ENCODE measurements at places on chromosomes 6 and 20.

DNA sequence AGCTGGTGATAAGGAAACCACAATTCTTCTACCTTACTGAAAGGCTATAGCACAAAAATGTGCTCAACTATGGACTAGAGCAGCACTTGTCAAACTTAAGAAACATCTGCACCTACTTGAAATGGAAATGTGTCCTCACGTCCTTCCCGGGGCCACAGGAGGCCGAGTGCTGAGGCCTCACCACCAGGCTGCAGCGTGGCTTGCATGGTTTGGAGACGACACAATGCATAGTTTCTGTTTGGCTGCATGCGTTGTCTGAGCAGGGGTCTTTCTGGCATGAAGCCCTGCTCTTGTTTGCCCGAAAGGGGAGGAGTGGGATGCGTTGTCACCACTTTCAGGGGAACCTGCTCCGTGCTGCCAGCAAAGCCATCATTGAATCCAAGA lies 228.8 kb downstream of the TTLL2 start:
- DNase-seq, result no peak

DNA sequence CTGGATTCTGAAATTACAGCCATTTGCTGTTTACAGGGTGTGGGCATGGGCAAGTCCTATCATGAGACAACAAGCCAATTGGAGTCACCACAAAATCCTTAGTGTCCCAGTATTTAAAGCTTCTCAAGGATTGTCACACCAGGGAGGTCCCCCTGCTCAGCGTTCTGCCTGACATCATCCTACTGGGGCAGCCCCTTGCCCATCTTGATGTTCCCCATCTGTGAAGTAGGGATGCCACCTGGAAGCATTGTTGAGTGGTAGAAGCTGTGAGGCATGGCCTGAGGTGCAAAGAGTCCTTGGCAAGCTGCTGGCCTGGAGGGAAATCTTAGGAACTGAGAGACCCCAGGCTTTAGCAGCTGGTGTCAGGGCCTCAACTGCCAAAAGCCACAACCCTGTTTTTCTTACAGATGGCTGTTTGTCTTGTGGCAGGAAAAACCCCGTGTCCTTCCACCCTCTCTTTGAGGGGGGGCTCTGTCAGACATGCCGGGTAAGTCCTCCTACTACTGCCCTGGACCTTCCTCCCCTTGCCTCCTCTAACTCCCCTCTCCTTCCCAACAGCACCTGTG lies 23.3 kb upstream of the MAPRE1 start:
- no peak for DNase-seq

- no peak for DNase-seq
Observed at GRCh38 chr6:111361648-111362047, 121.4 kb downstream of the REV3L start.

GRCh38 chr6:110270165-110270564 lies 88.0 kb downstream of the METTL24 start:
- no peak for DNase-seq

- no peak for DNase-seq
Observed at GRCh38 chr6:3213334-3213695, 14.1 kb downstream of the TUBB2B start.

- peak; percentile 56 for DNase-seq
Observed at GRCh38 chr6:6803180-6803977, 214.9 kb downstream of the LY86 start.

GRCh38 chr6:56772737-56773184 lies 130.1 kb upstream of the DST start:
- no peak for DNase-seq

DNA sequence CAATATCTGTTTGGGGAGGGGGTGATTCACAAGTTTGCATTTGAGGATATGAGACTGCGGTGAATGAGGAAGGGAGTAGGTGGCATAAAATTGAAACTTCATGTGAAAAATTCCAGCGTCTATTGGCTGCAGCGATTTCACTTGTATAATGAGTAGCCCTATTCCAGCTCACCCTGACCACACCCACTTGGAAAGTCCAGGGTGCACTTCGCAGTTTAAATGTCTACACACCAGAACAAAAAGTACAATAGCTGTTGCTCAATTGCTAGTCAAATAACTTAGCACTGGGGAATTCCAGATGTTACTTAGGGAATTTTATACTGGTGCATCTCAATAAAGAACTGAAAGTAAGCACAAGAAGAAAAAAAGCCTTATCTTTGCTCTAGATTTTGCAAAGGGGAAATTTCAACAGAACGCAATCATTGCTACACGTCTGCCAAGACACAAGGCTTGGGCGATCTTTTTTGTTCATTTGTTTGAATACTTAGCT lies 6.3 kb downstream of the TNFAIP3 start:
- DNase-seq, result peak; percentile 72

GRCh38 chr20:50563133-50563944 lies 53.2 kb downstream of the PTPN1 start:
- no peak for DNase-seq

GRCh38 chr6:152124429-152125074 lies 317.1 kb downstream of the ESR1 start:
- DNase-seq, result no peak

DNA sequence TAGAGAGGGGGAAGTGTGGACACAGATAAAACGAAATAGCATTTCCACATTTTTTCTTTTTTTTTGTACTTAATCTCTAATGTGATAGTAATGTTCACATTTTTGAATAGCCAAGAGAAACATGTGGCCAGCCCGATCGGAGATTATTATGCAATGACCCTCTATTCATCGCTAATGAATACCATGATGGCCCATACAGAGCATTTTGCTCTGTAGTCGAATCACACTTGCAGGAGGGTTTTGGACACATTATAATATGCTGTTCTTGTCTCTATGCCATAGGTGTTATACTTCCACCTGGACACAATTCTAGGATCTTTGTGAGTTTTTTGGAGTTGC lies 60.1 kb downstream of the MTHFD1L start:
- DNase-seq, result no peak

DNA sequence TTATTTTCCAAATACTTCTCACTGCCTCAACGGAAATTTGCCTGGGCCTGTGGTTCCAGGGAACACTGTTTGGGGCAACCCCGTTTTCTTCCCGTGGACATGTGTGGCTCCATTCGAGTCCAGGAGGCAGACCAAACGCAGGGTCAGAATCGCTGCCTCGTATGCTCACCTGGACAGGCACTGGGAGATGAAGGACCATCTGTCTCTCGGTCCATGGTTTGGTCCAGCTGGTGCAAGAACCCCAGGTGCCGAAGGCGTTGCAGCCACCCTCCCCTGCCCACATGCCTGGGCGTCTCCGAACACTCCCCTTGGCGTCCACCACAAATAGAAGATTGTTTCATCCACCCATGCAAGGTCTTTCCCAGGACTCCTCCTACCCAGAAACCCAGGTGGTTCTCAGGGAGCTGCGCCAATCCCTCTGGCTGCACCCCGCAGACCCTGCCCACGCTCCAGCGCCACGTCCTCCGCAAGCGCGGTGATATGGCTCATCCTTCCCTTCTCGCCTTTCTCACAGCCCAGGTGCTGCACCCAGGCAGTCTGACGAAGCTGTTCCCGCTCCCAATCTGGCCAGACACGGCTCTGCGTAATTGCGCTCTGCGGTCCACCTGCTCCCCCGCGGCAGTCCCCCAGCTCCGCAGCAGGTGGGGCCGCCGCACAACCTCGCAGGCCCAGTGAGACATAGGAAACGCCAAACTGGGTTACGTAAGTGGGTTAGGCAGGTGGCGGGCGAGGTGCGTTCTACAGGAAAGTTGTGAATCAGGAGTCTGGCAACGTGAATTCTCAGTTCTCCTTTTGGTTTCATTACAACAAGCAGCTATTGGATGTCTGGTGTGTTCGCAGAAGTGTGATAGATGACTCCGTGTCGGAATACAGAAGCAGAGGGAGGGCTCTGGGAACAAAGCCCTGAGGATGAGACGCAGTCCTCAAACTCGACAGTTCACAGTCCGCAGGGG lies 146.2 kb upstream of the ECI2 start:
- DNase-seq, result no peak

- no peak for DNase-seq
Observed at GRCh38 chr6:43338243-43338642, 29.6 kb upstream of the CRIP3 start.

GRCh38 chr6:5229356-5229755 lies 31.4 kb downstream of the LYRM4 start:
- DNase-seq, result no peak

DNA sequence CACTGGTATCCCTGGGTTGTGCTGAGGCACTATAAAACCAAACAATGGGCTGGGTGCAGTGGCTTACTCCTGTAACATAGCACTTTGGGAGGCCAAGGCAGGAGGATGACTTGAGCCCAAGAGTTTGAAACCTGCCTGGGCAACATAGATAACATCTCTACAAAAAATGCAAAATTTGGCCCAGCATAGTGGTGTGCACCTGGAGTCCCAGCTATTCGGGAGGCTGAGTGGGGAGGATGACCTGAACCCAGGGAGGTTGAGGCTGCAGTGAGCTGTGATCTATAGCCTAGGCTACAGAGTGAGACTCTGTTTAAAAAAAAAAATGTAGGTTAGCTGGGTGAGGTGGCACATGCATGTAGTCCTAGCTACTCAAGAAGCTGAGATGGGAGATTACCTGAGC lies 7.7 kb upstream of the SLC4A11 start:
- DNase-seq, result no peak

DNA sequence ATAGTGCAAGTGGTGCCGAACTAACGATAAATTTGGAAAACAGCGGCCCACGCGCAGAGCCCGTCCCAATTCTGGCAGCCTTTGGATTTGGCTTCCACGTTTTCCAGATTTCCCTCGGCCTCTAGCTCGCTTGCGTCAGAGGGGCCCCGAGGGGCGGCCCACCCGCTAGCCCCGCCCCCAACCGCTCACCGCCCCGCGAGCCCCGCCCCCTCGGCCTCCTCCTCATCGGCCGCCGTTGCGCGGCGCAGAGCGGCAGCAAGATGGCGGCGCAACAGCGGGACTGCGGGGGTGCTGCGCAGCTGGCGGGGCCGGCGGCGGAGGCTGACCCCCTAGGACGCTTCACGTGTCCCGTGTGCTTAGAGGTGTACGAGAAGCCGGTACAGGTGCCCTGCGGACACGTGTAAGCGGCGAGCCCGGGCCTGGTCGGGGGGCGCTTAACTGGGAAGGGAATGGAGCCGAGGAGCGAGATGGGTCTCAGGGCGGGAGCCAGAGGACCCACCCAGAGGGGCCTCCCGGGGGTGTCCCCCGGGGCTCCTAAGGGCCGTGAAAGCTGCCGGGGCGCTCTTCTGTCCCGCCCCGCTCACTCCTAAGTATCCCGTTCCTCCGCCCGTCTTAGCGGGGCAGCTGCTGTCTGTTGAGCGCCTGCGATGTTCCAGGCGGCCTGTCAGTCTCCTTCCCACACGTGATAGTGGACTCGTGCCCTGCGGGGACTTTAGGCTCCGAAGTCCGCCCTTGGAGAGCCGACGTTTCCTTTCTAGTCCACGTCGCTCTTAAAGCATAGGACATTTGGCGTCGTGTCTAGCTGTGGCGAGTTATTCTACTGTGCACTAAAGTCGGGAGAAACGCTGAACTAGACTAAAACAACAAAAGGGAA lies at the start of gene RNF114:
RNF114 (plus strand) TSS at position 245 of the 874 bp plus-strand sequence; CDS start at position 261, 16 bp downstream.
- DNase-seq, result peak; percentile 92

DNA sequence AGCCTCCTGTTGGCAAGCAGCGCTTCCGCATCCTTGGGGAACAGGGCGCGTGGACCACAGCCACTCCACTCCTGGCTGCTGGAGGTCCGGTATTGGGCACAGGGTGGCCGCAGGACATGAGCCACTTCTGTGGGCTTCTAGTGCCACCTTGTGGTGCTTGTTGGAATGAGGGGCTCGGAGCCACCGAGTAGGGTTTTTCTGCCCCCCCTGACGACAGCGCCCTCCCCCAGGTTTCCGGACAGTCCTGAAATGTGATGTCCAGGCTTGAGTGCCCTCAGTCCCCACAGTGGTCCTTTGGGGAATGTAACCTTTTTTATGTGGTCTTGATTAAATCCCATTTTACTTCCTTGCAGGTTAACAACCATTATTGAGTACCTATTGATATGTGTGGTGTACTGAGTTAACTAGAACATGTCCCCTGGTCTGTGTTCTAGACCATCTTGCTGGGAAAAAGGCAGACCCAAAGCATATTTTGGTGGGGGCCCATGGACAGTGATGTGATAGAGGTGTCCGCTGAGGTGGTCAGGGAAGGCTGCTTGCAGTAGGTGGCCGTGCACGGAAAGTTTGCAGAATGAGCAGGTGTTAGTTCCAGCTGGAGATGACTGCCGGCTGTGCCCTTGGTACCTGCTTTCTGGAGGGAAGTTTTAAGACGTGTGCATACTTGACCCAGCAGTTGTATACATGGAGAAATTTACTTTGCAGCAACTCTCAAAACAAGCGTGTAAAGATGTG lies 70.0 kb downstream of the PTPN1 start:
- peak; percentile 59 for DNase-seq

DNA sequence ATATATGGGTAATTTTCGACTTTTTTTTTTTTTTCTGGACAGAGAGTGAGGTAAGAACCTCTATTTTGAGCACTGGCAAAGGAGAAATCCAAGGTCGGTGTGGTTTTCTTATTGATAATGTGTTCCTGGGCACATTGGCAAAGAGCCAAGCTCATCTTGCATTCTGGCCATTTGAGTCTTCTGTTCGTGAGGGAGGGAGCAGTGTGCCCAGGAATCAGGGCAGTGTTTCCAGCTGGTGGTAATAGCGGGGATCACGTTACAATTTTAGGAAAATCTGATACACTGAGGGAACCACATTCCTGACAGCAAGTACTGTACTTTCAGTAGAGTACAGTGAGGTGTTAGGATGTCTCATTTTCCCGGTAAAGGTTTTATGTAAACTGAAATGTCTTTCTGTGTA lies 442.3 kb upstream of the MAP3K7 start:
- no peak for DNase-seq

- DNase-seq, result peak; percentile 26
Observed at GRCh38 chr6:168196881-168197635, 118.0 kb upstream of the FRMD1 start.

DNA sequence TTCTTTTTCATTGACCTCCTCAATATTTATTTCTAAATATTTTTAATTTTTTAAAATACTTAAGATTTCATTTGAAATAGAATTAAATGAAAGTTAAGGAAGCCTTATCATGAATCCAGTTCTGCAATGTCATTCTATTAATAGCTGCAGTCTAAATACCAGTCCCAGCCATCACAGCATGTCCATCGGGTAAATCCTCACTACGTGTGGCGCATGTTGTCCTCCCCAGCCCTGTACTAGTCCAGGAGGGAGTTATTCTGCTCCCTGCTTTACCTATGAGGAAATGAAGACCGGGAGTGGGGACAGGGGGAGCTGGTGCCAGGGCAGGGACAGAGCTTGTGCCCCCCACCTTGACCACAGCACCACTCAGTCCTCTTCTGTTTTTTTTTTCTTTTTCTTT lies 125.1 kb upstream of the QKI start:
- no peak for DNase-seq

GRCh38 chr6:163329991-163330390 lies 84.5 kb upstream of the QKI start:
- DNase-seq, result no peak

DNA sequence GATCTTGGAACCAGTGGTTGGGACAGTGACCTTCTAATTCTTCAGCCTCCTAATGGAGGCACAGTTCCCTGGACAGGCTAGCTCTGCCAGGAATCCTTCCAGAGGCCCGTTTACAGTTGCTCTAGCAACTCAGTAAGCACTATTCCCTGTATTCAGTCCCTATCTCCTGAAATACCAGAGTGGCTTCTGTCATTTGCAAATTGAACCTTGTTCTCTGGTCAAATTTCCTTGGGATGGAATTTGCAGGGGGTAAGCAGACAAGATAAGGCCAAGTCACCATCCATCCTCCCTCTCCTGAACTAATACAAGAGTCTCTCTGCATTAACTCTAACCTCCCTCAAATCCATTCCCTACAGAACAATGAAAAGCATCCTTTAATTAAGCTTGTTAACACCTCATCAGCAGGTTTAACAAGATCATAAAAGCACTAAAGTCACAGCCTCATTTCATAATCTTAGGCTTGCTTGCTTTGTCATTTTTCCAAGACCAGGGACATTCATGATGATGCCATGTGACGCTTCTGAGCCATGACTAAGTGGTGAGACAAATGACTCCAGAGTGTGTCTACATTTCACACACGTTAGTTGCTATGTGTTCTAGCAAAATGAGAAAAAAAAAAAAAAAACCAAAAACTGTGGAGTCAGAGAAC lies 37.1 kb downstream of the SLC22A23 start:
- DNase-seq, result no peak
